Stimulated activated CD8-positive, alpha-beta memory T cell treated with anti-CD3 and anti-CD28 coated beads, Interleukin-7, amount 100 ng/mL, for 1 hour (primary cell): ENCODE measurements at places on chromosomes 6 and 20.

- DNase-seq = no peak
These were observed 19.2 kb downstream of the FKBP5 start for GRCh38 chr6:35669451-35670045.

- DNase-seq = no peak
These were observed 190.7 kb upstream of the MOCS1 start for GRCh38 chr6:40124924-40125323.

- no peak for DNase-seq
These were observed 1.1 kb downstream of the DDAH2 start for GRCh38 chr6:31727717-31728671.

- DNase-seq = no peak
These were observed 3.0 kb upstream of the HUS1B start for GRCh38 chr6:659716-660581.

- no peak for DNase-seq
These were observed 93.0 kb upstream of the HDAC2 start for GRCh38 chr6:114063956-114064355.

GRCh38 chr20:48308232-48308781, 519.5 kb downstream of the PREX1 start:
- DNase-seq = no peak

GRCh38 chr6:148620579-148621298, 126.1 kb upstream of the UST start:
- DNase-seq = no peak

DNA sequence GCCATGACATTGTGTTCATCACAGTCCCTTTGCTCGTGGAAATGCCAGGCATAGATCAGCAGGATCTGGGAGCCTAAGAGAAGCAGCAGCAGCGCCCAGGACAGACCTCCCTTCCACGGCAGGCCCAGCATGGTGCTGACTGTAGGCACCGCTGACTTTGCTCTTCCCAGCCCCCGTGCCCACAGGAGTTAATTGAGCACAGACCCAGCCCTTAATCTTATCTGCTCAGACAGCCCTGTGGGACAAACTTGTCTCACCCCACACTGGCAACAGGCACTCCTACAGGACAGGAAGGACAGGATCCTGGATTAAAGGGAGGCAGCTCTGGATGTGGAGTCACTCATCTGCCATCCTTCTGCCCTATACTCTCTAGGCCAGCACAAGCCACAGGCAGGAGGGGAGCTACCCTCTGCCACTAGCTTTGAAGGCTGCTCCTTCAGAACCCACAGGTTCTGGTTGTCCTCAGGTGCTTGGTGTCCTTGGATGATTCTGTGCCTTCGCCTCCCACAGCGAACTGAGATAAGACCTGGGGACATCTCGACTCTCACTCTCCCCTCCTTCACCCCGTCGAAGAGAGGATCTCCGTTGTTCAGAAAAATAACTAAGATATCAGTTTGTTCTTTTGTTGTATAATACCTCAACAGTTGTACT, at the start of gene CST9L:
Gene CST9L (minus strand): TSS at position 165 of the 651 bp plus-strand sequence. CDS start 34 bp downstream, at position 131.
- no peak for DNase-seq

- DNase-seq = no peak
These were observed 37.0 kb upstream of the MCUR1 start for GRCh38 chr6:13851330-13851729.

GRCh38 chr20:32391003-32391402, 32.9 kb downstream of the ASXL1 start:
- no peak for DNase-seq

DNA sequence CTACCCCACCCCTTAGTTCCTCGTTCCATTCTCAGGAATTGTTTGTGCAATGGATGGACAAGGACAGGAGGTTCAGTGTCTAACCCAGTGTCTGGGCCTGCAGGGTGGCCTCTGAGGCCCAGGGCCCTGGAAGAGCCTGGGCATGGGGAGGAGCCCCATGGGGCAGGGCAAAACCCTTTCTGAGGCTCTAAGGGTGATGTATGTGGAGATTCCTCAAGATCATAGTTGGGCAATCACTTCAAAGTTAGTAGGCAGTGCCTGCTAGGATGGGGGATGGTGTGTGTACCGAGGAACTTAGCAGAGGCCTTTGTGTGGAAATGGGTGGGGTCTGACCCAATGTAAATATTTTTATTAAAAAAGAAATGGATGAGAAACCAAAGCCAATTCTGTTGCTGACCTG, 6.7 kb upstream of the C2 start:
- no peak for DNase-seq

DNA sequence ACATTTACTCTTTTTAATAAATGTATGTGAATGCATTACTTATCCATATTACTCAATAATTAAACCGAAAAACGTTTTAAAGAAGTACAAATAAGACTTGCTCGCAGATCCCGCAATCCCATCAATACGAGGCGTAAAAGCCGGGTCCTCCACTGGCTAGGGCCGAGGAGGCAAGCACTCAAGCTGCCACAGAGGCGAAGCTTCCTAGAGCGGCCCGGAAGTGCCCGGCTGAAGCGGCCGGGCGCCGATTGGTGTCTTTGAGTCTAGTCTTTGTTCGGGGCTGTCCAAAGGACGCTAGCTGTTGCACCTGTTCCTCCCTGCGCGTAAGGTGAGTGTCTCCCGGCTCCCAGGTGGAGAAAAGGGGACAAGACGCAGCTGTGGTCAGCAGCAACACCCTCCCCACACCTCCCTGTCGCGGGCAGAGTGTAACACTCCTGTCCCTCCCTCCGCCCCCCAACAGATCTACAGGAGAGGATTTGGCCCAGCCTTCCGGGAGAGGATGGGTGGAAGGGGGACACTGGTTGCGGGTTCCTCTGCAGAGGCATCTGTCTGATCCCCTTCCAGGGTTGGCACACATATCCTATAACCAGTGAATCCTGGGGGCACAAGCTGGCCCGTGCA, at the start of gene ZSCAN16:
Gene ZSCAN16 (plus strand): TSS at position 260 of the 621 bp plus-strand sequence. CDS start 835 bp downstream, outside the sequence.
- DNase-seq = peak; percentile 57

GRCh38 chr6:16781348-16782169, 20.3 kb upstream of the ATXN1 start:
- DNase-seq = no peak

GRCh38 chr20:45419188-45420091, 3.5 kb downstream of the PIGT start:
- no peak for DNase-seq

- no peak for DNase-seq
These were observed 87.9 kb downstream of the CD40 start for GRCh38 chr20:46206025-46206424.

- no peak for DNase-seq
These were observed 41.1 kb downstream of the FARS2 start for GRCh38 chr6:5302220-5302946.

- DNase-seq = no peak
These were observed 106.3 kb downstream of the ZDHHC14 start for GRCh38 chr6:157487110-157487773.

- no peak for DNase-seq
These were observed 11.9 kb downstream of the GPX5 start for GRCh38 chr6:28537509-28538140.
